ENCODE measurements at places on chromosomes 5 and 9.
A peak's percentile ranks its signal among the peaks of the same experiment; 100 is the strongest.

DNA sequence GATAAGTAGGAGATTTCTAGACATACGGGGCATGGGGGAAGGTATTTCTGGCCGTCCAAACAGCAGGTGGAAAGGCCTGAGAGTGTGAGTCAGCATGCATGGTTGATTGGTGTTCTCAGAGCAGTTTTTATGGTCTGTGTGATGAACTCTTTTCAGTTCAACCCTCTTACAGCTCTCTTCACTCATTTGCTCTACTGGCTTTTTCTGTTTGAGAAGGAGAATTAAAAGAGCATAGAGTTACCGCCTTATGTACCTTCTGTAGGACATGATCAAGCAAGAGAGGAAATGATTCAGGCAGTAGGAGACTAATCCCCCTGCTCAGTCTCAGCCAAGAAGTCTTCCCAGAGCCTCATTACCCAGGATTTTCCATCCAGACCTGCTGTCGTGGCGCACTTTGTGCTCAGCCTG is 92.4 kb downstream of the PRDM6 start:
- DNase-seq, result no peak

DNA sequence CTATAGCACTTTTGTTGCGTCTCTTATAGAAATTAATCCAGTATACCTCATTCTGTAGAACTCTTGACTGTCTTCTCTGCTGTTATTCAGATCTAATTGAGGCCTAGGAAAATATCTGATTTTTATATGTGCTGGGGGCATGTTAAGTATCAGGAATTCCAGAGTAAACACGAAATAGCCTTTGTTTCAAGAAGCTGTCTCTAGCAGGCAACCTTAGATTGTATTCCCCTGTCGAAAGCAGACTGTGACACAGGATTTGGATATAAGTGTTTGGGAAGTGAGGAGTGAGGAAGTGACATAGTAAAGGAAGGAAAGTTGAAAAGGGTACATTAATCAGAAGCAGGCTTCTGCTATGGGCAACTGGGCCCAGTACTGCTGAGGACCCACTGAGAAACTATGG is 72.1 kb upstream of the RASA1 start:
- DNase-seq, result peak; percentile 36

DNA sequence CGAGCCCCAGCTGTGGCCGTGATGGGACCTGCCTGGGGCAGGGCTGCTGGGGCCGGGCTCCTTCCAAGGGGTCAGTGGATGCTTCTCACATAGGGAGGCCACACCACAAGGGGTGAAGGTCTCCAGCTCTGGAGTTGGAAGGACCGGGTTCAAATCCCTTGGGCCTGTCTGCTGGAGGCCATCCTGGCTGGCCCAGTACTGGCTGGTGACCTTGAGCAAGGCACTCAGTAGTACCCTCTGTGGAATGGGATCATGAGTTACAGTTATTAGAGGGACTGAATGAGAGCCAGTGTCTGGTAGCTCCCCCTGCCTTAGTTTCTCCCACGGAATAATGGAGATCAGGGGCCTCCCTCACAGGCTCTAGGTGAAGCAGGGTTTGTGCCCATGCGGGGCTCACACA is 58.3 kb downstream of the LMX1B start:
- no peak for DNase-seq

DNA sequence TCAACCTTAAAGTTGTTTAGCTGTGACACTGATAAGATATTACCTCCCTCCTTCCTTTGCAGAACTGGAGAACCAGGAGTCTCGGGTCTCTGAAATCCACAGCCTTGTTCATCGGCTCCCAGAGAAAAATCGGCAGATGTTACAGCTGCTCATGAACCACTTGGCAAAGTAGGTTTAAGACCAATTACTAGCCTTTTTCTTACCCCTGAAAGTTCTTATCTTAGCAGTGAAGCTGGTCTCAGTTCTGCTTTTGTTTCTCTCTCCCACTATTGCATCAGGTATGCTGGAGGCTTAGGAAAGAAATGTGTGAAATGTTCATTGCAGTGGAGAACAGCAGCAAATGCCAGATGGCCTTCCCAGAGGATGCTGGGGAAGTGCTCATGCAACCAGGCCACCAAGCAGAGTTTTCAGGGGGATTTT is 287.4 kb downstream of the ARHGAP26 start:
- DNase-seq, result no peak

DNA sequence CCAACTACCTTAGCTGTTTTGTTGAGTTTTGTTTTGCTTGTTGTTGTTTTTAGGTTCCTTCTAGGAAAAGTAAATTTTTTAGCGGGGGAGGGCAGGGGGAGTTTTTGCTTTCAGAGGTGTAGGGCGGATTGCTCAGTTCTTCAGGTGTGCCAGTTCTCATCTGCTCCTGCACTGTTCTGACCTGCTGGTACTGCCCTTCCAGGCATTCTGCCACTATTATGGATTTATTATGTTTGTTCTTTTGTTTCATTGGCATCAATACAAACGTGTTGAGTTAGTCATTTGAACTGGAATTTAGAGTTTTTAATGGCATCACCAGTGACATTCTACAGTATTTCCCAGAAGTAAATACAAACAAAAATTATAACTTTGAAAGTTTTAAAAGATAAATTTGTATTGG is 26.0 kb downstream of the ERCC6L2 start:
- no peak for DNase-seq

DNA sequence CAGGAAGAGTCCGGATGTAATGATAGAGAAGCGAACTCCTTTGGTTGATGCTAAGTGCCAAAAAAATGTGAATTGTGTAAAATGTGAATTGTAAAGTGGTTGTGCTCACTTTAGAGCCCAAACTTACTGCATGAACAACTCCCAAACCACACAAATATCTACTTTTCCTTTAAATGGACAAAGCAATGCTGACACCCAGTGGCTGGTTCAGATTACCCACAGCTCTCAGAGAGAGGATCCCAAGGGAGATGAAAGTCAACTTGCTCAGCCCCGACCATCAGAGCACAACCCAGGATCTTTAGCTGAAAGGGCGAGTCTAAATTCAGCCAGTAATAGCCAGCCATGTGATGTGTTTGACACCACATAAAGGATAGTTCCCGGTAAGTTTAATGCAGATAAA is 133.7 kb downstream of the NMUR2 start:
- peak; percentile 7 for DNase-seq

DNA sequence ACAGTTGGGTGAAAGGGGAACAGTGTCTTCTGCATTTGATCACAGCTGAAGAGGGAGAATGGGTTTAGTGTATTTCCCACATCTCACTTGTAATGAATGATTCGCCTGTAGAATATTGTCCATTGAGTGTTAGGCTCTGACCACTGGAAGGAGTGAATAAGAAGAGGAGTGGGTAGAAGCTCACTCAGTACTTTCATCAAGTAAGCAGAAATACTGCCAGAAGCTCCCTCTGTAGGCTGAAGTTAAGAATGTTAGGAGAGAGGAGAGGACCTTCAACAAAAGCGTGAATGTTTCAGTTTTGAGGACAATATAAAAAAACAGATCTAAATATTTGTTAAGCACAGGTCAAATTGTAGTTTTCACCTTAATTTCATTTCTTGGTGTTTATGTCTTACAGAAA is 27.5 kb downstream of the FSD1L start:
- DNase-seq, result peak; percentile 56

GRCh38 chr5:34039398-34040157 is 3.4 kb downstream of the C1QTNF3 start:
- no peak for DNase-seq

DNA sequence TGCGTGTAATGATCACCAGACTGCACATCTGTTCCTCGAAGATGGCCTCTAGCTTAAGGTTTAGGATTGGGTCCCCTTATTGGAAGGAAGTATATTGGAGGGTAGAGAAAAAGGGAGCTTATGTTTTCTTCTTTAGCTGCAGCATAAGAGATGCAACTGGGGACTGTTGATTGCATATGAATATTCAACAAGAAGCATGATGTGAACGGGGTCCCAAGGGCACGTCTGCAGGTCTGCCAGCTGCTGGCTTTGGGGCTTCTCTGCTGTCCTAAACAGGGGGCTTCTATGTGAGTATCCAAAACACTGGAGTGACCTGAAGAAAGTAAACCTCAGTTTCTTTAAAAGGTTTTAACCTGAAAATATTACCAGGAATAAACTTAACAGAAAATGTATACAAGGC is 3.6 kb upstream of the BNIP1 start:
- DNase-seq, result no peak

DNA sequence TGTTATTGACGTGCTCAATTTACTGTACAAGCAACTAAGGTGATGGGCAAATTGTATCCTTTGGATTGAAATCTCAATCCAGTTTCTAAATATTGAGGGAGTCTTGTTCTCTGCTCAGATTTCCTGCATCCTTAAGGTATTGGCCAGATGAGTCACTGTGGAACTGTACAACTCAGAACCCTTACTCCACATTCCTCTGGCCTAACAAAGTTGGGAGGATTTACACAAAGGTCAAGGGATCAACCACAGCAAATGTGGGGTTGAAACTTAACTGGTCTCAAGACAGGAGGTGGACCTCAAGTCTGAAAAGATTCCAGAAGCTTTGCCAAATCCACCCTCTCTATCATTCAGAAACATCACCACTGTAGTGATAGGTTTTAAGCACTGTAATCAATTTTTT is 81.5 kb upstream of the AGXT2 start:
- peak; percentile 71 for DNase-seq

GRCh38 chr5:160398806-160399205 is 1.0 kb downstream of the FAM200C start:
- peak; percentile 13 for DNase-seq

- DNase-seq, result peak; percentile 82
These were observed 2.1 kb upstream of the MARCHF6 start for GRCh38 chr5:10351199-10351905.

DNA sequence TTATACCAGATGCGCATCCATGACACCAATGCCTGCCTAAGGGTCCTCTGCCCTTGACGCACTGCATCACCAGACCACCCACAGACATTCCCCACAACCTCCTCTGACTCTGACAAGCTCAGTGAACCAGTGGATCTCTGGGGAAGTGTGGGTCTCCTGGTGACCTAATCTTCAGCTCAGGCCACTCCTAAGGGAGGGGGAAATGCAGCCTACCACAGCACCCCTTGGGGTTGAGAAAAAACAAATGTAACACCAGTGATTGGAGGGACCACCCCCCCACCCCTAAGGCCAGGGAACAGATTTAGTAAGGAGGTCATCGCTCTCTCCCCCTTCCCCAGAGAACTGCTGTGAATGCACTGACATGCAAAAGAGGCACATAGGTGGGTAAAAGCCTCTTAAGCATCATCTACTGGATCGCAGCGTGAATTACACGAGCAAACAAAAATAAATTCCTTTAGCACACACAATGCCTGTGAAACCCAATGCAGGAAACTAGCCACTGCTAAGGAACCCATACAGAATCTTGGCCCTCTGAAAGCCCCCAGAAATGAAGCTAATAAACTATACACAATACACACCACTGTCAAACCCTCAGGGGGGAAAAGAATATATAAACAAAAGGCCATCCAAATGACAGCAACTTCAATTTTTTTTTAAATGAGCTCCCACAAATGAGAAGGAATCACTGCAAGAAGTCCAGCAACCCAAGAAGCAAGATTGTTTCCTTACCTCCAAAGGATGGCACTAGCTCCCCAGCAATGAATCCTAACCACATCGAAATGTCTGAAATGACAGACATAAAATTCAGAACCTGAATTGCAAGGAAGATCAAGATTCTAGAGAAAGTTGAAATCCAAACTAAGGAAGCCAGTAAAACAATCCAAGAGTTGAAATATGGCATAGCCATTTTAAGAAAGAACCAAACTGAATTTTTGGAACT is 513.7 kb upstream of the PTGER4 start:
- DNase-seq, result peak; percentile 18

- DNase-seq, result no peak
These were observed 313.9 kb downstream of the SPOCK1 start for GRCh38 chr5:137185193-137185592.

GRCh38 chr9:133113949-133114885 is 6.8 kb downstream of the RALGDS start:
- peak; percentile 42 for DNase-seq

DNA sequence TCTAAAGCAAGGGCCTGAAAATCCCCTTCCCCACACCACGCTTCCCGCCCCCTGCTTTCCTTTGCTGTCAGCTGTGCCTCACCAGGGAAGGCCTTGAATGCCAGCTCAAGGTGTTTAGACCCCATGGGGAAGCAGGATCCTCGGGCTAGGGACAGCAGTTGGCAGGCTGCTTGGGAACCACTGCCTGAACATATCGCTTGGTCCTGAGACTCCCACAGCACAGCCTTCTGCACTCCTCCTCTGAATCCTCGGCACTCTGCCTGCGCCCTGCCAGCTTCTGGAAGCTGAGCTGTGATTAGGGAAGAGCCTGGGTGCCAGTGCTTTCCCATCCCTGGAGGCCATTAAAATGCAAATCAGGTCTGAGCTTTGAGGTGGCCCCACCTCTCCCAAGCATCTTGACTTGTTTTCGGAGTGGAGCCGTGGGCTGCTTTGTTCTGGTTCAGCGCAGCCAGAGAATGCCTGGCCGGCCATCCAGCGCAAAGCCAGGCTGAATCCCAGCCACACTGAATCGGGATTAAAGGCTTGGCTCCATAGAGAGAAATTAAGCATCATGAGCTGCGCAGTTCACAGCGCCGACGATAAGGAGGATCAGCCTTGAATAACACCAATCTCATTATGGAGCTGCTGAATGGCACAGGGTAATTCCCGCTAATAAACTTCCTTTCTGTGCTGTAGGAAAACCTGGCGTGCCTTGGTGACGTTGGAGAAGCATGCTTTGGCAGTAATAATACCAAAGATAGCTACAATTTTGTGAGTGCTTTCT is 40.0 kb downstream of the AMBP start:
- no peak for DNase-seq

- DNase-seq, result no peak
These were observed 34.1 kb upstream of the LRRC14B start for GRCh38 chr5:157126-157715.

Measured in fibroblast of skin of back (primary cell).